SK-N-MC (cell line): ENCODE measurements at places on chromosomes 2 and 18.

DNA sequence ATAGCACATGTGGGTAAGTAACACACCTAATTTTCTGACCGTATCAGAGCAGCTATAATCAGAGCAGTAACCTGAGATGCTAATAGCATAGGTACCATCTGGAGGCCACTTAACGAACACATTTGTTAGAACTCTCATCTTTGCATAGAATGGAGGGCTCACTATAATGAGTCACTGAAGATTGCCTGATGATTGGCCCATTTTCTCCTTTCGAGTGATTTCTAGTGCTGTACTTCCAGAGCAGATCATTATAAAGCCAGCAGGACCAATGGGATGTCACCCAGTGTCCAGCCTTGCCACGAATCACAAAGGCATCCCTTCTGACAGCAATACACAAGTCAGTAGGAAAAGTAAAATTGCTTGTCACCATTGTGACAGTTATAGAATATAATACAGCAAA is 81.7 kb upstream of the REV1 start:
- no peak for DNase-seq

- DNase-seq: no peak
Measured at GRCh38 chr2:46568212-46569009, 89.0 kb downstream of the TMEM247 start.

DNA sequence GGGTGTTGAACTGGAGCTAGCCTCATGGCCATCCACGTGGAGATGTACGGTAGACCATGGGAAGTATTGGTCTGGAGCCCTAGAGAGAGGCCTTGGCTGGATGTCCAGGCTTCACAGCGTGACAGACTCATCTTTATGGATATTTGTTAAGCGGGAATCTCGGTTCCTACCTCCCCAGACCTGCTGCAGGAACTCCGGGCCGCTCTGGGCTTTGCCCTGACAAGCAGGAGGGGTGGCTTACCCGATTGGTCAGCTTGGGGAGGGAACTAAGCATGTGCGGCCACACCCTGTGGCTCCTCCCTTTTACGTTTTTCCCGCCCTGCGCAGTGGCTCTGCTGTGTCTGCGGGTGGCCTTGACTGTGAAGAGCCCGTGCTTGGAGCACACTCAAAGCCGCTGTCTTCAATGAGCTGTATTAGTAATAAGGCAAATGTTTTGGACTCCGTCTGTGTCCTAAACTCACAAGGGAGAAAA is 52.3 kb downstream of the PAPOLG start:
- no peak for DNase-seq

- DNase-seq: no peak
Measured at GRCh38 chr2:160993654-160994061, 166.6 kb upstream of the TANK start.

DNA sequence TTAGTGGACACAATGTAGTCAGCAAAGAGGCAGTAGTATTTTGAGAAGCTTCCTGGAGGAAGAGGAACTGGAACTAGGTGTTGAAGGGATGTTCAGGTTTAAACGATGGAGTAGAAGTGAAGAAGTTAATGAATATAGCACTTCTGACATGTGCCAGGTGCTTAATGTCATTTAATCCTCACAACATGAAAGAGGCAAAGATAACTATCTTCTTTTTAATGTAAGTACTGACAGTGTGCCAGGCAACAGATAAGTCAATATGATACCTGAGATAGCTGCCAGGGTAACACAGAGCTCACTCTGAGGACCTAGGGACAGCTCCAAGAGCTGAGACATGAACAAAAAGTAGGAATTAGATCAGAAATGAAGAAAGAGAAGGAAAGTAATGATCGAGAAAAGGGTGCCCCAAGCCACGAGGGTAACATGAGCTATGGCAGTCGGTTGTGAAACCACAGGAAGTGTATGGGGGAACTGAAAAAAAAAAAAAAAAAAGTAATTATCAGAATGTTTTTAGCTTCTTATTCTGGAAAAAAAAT is 140.7 kb downstream of the RNF144A start:
- no peak for DNase-seq

- DNase-seq: no peak
Measured at GRCh38 chr2:27800856-27801255, 29.3 kb downstream of the MRPL33 start.
